ENCODE measurements at places on chromosomes 3 and 15.
A peak's percentile ranks its signal among the peaks of the same experiment; 100 is the strongest.

- DNase-seq, result no peak
Observed at GRCh38 chr3:99713440-99713839, 75.0 kb downstream of the COL8A1 start.

GRCh38 chr15:74376825-74377581, 9.6 kb upstream of the CYP11A1 start:
- no peak for DNase-seq

DNA sequence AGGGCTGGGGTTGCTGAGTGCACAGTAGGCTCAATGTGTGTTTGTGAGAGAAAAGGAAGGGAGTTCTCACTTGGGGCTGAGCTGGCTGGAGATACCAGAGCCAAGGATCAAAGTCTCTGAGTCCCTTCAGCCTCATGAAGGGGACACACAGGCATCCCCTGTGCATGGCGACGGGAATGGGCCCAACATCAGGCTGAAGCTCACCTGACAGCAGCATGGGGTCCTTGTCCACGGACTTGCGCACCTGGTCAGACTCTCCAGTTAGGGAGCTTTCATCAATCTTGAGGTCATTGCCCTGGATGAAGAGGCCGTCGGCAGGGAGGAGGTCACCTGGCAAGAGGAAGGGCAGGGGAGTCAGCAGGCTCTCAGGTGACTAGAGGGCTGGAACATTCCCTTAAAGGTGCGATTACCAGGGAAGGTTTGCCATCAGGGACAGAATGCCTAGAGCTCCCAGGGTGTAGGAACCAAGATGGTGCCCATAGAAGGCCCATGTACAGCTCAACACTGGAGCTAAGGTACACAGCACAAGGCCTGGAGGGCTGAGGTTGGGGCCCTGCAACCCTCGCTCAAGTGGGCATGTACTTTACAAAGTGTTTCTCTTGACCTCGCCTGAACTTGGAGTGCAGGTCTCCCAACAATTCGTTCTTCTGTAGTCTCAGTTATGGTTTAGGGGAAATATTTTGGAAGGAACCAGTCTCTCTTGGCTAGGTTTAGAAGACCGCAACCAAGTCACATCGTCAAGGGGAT, 80.0 kb upstream of the SEC13 start:
- DNase-seq, result no peak

- no peak for DNase-seq
Observed at GRCh38 chr15:23924686-23925085, 237.6 kb upstream of the NDN start.

- DNase-seq, result no peak
Observed at GRCh38 chr3:21055015-21055414, 696.0 kb downstream of the ZNF385D start.

DNA sequence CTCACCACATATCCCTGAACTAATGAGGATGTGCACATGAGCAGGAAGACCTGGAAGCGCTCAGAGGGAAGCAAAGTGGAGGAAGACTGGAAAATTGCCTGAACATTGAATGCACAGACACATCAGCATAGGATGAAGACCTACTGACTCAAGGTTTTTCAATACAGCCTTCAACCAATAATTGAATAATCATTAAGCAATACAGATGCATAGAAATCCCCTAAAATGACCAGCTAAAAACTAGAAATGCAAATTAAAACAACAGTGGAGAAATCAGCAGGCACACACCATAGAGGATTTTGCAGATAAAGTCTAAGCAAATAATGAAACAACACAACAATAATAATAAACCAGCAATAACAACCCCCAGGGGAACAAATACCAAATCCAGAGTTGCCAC, 80.4 kb downstream of the CEP152 start:
- no peak for DNase-seq

GRCh38 chr15:57559875-57560274, 31.8 kb upstream of the MYZAP start:
- peak; percentile 73 for DNase-seq

DNA sequence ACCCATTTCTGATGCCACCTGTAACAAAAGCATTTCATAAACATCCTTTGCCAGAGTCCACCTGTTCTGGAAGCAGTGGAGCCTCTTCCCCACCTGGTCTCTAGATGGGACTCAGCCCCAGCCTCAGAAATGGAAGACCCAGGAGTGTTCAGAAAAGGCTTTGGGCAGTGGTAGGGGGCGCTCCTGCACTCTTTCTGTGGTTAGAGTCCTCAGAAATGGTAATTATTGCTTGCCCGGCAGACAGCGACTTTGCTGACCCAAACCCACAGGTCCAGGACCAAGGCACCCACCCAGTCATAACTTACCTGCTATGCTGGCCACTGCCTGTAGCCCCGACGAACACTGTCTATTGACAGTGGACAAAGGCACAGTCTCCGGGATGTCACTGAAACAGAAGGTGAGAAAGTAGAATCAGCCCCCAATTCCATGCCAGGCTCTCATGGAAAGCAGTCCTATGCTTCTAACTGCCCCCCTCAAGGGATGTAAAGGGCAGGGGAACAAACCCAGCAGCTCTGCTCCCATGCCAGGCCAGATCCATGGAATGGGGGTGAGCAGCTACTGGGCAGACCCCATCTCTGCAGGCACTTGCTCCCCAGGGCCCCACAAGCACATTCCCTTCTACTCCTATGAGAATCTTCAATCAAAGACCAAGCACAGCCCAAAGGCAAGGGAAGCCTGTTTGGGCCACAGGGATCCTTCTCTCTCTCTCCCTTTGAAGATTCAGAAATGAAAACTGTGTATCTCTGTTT, 5.1 kb downstream of the ACAA1 start:
- DNase-seq, result no peak

GRCh38 chr3:19573644-19574043, 360.4 kb downstream of the EFHB start:
- DNase-seq, result no peak

GRCh38 chr15:62779036-62779770, 263.3 kb upstream of the TPM1 start:
- DNase-seq, result no peak
